ENCODE measurements at places on chromosomes 5 and 9.

- peak; percentile 58 for DNase-seq
Measured at GRCh38 chr9:34010979-34011378, 37.7 kb downstream of the UBAP2 start.

GRCh38 chr5:175772747-175773533 is 98.4 kb upstream of the CPLX2 start:
- no peak for DNase-seq

- peak; percentile 75 for DNase-seq
Measured at GRCh38 chr9:136045595-136046553, 49.2 kb downstream of the NACC2 start.

DNA sequence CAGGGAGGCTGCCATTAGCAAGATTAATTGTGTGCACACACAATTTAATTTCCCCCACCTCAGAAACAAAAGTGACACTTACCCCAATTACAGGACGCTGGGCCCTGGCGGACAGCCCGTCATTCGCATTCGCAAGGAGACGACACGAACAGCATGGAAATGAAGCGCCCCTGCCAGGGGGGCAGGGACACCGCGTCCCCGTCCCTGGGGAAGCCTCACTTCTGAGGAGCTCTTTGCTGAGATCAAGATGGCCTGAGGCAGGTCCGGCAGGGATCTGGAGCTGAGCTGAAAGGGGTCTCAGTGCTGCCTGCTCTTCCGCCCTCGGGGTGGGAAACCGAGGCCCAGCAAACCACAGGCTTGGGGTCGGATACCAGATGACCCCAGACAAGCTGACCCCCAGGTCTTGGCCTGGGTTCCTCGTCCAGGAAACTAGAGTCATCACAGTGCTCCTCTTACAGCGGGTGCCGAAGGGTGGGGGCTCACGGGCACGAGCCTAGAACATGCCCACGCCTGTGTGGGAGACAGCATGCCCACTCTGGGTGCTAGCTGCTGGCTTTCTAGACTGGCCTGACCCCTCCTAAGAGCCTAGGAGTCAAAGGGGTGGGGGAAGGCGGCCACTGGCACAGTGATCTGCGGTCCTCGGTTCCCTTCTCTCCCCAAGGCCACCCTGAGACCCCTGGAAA is 103.2 kb downstream of the VAV2 start:
- DNase-seq = no peak

DNA sequence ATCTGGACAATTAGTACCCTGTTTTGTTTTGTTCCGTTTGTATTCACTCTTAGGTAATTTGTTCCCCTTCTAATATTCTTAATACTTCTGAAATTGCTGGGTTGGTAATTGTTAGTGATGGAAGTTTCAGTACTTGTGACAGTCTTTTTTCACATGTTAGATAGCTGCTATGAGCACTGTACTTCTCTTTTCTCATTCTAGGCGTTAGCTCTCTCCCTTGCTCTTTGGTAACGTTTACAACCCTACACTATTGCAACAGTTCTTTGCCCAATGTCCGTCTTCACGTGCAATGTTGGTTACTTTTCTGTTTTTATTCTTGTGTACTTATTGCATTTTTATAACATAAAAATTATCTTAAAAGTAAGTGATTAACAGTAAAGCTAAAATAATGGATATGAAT is 1509.0 kb downstream of the MAT2B start:
- DNase-seq = no peak

- DNase-seq = no peak
Measured at GRCh38 chr9:122015170-122015821, 77.8 kb downstream of the TTLL11 start.

GRCh38 chr5:125190232-125191087 is 444.0 kb upstream of the ZNF608 start:
- DNase-seq = no peak

DNA sequence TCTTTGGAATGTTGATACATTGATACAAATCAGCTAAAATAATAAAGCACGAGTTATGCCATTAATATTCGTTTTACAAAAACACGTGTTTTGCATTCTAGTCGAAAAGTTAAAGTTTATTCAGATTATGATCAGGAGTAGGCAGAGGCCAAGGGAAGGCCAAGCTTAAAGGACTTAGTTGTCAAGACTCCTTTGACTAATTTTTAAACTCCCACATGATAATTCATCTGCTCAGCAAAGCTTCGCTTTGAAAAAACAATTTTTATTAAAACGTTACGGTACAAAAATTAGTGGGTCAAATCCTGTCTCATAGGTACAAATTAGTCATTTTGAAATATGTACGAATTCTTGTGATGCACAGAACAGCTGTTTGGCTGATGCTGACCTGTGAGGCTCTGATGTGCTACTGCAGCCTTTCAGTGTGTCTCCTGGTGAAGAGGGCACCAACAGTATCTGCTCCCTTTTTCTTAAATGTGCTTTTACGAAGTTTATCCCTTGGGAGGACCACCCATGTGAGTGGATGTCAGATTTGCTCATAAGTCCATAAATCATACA is 23.0 kb upstream of the NR3C1 start:
- no peak for DNase-seq

DNA sequence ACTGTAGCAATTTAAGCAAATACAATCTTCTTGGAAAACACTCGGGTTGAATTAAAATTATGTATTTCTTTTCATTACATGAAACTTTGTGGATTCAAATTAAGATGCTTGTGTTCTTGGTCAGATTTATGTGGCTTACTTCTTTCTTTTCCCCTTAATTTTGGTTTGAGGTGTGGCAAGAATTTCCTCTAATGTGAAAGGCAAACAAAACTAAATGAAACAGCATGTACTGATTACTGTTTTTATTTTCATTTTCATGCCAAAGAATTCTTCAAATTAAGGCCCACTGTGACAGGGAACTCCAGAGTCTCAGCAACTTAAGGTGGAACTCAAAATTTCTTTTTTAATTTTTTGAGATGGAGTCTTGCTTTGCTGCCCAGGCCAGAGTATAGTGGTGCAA is at the start of gene OMD:
Gene OMD (minus strand): TSS at position 132 of the 400 bp plus-strand sequence. CDS start 6,913 bp downstream, outside the sequence.
- DNase-seq = no peak

DNA sequence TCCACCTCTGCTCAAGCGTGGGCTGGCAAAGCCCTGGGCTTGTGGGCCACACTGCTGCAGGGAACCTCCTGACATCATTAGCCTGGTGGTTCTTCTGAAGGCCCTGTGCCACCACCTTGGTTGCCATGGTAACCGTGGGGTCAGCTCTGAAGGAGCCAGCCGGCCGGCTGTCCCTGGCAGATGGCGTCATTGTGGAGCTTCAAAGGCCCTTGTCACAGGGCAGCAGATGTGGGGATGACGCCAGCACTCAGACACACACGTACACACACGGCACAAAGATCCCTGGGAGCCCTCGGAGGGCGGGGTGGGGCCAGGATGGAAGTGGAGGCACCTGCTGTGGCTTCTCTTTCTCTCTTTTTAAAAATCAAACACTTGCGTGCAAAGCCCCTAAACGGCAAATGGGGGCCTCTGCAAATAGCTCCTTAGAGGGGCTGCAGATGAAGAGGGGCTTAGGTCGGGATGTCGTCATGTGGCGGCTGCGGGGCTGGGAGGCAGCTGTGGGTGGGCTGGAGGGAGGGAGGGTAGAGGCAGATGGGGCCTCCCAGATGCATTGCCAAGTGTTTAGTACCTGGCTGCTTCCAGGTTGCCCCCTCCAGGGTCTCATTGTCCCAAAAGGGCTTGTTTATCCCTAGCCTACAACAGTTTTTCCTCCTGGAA is 19.5 kb upstream of the RPL26L1 start:
- DNase-seq = no peak

DNA sequence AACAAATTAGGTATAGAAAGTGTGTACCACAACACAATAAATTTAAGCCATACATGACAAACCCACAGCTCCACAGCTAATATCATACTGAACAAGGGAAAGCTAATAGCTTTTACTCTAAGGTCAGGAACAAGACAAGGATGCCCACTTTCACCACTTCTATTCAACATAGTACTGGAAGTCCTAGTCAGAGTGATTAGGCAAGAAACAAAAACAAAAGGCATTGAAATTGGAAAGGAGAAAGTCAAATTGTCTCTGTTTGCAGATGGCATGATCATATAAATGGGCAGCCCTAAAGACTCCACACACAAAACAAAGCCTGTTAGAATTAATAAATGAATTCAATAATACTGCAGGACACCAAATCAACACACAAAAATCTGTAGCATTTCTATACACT is 548.8 kb downstream of the CTNND2 start:
- no peak for DNase-seq

- no peak for DNase-seq
Measured at GRCh38 chr5:138955013-138955660, 80.0 kb upstream of the LRRTM2 start.

- DNase-seq = no peak
Measured at GRCh38 chr5:169139480-169140050, 161.4 kb downstream of the SLIT3 start.

- DNase-seq = peak; percentile 48
Measured at GRCh38 chr5:132411304-132412013, 41.9 kb downstream of the SLC22A5 start.

DNA sequence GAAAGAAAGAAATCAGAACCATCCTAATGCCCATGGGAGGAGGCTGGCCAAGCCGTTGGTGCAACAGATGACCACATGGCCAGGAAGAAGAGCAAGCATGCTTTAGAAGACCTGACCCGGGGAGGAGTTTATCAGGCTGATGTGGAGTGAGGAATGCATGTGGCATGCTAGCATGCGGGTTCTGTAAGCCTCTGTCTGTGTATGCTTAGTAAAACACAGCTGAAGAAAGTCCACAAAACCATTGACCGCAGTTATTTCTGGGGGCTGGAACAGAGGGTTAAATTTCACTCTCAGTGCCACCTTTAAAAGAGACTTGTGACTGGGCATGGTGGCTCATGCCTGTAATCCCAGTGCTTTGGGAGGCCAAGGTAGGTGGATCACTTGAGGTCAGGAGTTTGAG is 19.1 kb downstream of the GFI1B start:
- no peak for DNase-seq

- no peak for DNase-seq
Measured at GRCh38 chr5:141510160-141510559, 21.3 kb downstream of the PCDHGC5 start.

DNA sequence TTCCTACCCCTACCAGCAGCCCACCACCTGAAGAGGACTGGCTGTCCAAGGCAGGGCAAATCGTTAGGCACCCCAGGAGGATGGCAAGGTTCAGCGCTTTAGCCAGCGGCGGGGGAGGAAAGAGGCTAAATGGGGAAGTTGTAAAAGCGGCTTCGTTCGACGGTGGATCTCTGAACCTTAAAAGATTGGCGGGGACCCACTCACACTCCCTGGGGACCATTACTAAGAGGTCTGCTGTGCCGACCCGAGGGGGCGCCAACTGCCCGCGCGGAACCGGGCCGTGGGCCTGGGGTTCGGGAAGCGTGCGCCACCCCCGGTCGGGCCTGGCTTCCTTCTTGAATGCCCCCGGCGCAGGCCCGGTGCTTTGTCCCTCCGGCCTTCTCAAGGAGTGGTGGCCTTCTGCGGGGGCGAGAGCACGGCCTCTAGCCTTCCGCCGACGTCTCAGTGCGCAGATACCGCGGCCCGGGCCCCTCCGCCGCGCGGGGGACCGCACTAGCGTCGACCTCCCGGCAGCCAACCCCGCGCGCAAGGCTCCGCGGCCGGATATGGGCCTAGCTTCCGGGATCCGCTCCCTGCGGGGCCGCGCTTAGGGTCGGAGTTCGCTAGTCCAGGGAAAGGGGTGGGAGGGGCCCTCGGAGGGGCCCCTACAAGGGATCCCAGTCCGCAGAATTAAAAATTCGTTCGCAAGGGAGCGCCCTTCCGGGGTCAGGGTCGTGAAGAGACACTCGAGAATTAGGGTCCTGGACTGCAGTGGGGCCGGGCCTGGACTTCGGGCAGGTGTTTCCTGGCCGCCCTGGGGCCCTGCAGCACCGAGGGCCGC is 10.5 kb downstream of the NR2F1-AS1 start:
- no peak for DNase-seq

DNA sequence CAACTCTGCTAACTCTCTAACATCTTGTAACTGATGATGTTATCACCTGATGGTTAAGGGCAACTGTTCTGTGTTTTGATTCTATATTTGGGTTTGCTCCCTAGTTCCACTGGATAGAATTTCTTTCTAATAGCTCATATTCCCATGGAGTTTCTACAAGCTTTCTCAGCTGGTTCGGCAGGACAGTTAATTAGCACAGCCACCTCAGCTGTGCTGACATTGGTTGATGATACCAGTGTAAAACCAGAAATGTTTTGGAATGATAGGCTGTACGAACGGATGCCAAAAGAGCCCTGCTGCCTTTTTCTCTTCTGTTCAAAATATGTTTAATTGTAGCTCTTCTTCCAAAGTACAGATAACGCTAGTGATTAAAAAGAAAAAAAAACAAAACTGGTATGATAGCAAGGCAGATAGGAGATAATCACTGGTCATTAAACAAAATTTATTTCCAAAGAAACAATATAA is 440.5 kb upstream of the ZNF608 start:
- no peak for DNase-seq

- DNase-seq = no peak
Measured at GRCh38 chr5:172887692-172888091, 53.6 kb downstream of the ERGIC1 start.

GRCh38 chr5:148989567-148989966 is 73.3 kb downstream of the SH3TC2 start:
- no peak for DNase-seq

DNA sequence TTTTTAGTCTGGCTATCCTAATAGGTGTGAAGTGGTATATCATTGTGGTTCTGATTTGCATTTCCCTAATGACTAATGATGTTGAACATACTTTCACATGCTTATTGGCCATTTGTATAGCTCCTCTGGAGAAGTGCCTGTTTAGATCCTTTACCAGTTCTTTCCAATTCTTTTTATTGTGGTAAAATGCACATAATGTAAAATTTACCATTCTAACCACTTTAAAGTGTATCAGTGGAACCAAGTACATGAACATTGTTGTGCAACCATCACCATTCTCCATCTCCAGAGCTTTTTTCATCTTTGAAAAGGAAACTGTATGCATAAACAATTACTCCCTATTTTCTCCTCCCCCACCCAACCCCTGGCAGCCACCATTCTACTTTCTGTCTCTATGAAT is 95.4 kb downstream of the NRG2 start:
- no peak for DNase-seq

DNA sequence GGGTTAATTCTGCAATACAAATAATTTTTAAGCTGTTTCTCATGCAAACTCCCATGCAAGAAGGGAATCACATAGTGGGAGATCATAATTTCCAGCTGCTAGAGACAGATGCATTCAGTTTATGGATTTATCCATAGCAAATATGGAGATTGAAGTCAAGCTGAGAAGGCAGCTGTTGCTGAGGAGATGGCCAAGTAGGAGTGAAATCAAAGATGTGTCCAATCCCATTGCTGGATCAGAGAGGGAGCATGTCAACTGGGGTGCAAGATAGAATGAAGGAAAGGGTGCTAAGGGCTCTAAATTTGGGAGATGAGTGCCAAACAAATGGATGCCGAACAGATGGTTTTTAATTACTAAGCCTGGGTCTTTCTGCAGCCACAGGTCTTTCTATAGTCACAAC is 504.5 kb downstream of the NFIB start:
- no peak for DNase-seq

GRCh38 chr5:74426506-74426905 is 214.0 kb downstream of the ENC1 start:
- no peak for DNase-seq

DNA sequence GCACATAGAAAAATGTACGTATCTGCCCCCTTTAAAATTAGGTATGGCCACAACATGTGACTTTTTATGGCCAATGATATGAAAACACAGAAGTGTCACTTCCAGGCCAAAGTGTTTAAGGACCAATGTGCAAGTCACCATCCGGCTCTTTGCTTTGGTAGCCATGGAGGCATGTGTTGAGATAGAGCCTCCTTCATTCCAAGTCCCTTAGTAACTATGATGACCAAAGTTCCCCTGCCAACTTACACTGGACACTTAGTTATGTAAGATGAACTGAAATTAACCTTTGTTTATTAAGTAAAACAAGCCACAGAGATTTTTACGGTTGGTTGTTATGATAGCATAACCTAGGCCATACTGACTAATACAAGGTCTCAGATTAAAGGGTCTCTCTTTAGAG is 51.0 kb downstream of the FBN2 start:
- no peak for DNase-seq

All from Kasumi-1 (cell line).